Subcutaneous preadipocyte (primary cell): ENCODE measurements at places on chromosomes 7 and 10. TPM values are rescaled to one million over a fixed set of nuclear protein-coding genes. Genes with fewer than 3 reads are reported as not detected.

Gene EPHB6
- 3.1 and 12.1 TPM in 2 replicates for total RNA-seq

Gene EGR2
- total RNA-seq: under 0.01 and 0.20 TPM in 2 replicates

Gene FAM25C
- not detected in 2 replicates for total RNA-seq

Gene TMEM225B
- 0.39 and 0.73 TPM in 2 replicates for total RNA-seq

Gene HYCC1
- total RNA-seq: 99.9 and 158 TPM in 2 replicates

Gene GIMAP1
- not detected in 2 replicates for total RNA-seq

Gene PAPOLB
- total RNA-seq: under 0.01 and 0.20 TPM in 2 replicates

Gene STOX1
- under 0.01 TPM in 2 replicates for total RNA-seq

Gene PRKCQ
- not detected in 2 replicates for total RNA-seq

Gene CAMK2G
- 18.7 and 22.1 TPM in 2 replicates for total RNA-seq

Gene CALY
- total RNA-seq: not detected in 2 replicates

Gene NME8
- not detected in 2 replicates for total RNA-seq

Gene WIPF3
- not detected in 2 replicates for total RNA-seq

Gene ST8SIA6
- total RNA-seq: not detected in 2 replicates

Gene TMEM178B
- total RNA-seq: under 0.01 and 0.73 TPM in 2 replicates

Gene CACUL1
- 29.0 and 39.9 TPM in 2 replicates for total RNA-seq

Gene THNSL1
- 2.6 and 4.5 TPM in 2 replicates for total RNA-seq

Gene FGFR2
- under 0.01 TPM in 1 of 2 replicates, not detected in the other for total RNA-seq

Gene FIS1
- total RNA-seq: 86.8 and 174 TPM in 2 replicates

Gene SUN3
- not detected in 2 replicates for total RNA-seq

Gene ZCWPW1
- 0.59 and 1.5 TPM in 2 replicates for total RNA-seq

Gene CTAGE15
- total RNA-seq: not detected in 2 replicates

Gene ASAH2
- 0.37 and 0.39 TPM in 2 replicates for total RNA-seq

Gene CCDC126
- total RNA-seq: 5.1 and 7.0 TPM in 2 replicates

Gene PIK3CG
- not detected in 2 replicates for total RNA-seq

Gene CLDN4
- total RNA-seq: 2.6 and 4.7 TPM in 2 replicates

Gene TFEC
- under 0.01 TPM in 1 of 2 replicates, not detected in the other for total RNA-seq

Gene C10orf95
- not detected in 2 replicates for total RNA-seq

Gene XRCC2
- 3.7 and 9.2 TPM in 2 replicates for total RNA-seq

Gene FGL2
- under 0.01 and 0.20 TPM in 2 replicates for total RNA-seq

Gene PTPRZ1
- 0.20 TPM in 1 of 2 replicates, not detected in the other for total RNA-seq

Gene SPDYE1
- total RNA-seq: under 0.01 TPM in 1 of 2 replicates, not detected in the other

Gene COL28A1
- under 0.01 and 0.78 TPM in 2 replicates for total RNA-seq

Gene FFAR4
- not detected in 2 replicates for total RNA-seq

Gene WNT2
- total RNA-seq: 0.39 and 0.73 TPM in 2 replicates

Gene GNAI1
- 15.8 and 27.2 TPM in 2 replicates for total RNA-seq

Gene CPVL
- total RNA-seq: 0.98 and 2.6 TPM in 2 replicates

Gene MIOS
- 36.7 and 47.7 TPM in 2 replicates for total RNA-seq

Gene PLXNA4
- 2.2 TPM in 2 replicates for total RNA-seq

Gene SYNPO2L
- total RNA-seq: under 0.01 TPM in 1 of 2 replicates, not detected in the other

Gene ADCK2
- total RNA-seq: 22.1 and 25.7 TPM in 2 replicates

Gene CPEB3
- 0.37 and 0.59 TPM in 2 replicates for total RNA-seq

Gene KLHDC10
- 23.5 and 26.6 TPM in 2 replicates for total RNA-seq

Gene HOXA10
- 9.9 and 11.3 TPM in 2 replicates for total RNA-seq
